ENCODE measurements at places on chromosomes 12 and 14.

DNA sequence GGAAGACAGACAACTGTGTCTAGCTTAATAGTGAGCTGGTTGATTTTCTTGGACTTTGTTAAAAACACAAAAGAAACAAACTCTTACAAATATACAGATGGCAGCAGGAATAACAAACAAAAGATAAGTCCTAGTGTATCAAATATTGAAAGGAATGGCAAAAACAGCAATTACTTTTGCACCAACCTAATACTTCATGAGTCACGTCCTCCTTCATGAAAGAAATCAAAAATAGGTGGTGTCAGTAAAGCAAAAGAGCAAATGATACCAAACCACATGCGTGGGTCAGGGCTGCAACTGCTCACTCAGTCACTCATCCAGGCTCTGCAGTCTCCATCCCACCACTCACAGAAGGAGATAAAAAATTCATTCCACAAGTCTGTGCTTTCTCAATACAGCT is 11.8 kb downstream of the ATG14 start:
- no peak for DNase-seq

- no peak for DNase-seq
Observed at GRCh38 chr12:57343703-57344378, 87.0 kb downstream of the R3HDM2 start.

- DNase-seq, result no peak
Observed at GRCh38 chr14:64788706-64789105, 84.5 kb downstream of the PLEKHG3 start.

- no peak for DNase-seq
Observed at GRCh38 chr12:6125310-6125608, 789 bp upstream of the VWF start.

DNA sequence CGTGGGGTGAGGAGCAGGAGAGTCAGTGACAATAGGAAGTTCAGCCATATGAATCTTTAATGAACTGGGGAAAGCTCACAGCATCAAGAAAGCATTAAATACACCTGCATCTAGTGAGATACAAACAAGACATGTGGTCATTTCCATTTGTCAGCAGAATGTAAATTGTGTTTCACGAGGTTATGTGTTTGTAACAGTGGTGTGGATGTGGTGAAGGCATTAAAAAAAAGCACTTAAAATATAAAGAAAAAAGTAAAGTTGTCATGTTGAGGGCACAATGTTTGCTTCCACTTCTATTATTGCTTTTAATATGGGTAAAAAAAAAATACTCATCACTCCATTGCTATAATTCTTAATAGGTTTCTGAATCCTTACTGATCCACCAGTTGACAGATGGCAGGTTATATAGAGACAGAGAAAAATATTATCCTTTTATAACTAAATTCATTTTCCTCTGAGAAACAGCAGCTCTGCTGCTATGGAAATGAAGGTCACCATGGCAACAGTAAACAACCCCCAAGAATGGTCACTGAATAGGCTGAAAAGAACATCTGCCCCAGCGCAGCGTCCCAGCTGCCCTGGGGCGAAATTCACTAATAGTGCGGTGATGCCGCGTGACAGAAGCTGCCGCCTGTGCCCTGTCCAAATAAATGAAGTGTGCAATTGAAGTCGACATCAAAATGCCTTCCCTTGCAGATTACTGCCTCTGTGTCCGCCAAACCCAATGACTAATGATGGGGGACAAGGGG is 226.1 kb downstream of the FOXN3 start:
- DNase-seq, result no peak

DNA sequence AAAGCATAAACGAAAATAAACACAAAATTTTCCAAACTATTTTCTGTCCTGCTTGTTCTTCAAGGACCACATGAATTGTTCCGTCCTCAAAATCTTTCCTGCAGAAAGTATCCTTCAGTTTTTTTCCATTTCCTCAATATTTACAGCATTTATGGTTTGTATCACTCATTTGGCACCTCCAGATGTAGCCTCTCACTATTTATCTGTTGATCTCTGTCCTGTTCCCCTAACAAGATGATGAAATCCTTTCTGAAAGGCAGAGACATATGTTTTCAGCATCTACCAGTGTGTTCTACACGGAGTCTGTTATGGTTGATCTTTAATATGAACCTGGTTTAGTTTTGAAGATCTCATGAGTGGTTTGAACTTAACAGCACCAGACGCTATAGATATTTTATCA is 490.2 kb downstream of the NELL2 start:
- no peak for DNase-seq

DNA sequence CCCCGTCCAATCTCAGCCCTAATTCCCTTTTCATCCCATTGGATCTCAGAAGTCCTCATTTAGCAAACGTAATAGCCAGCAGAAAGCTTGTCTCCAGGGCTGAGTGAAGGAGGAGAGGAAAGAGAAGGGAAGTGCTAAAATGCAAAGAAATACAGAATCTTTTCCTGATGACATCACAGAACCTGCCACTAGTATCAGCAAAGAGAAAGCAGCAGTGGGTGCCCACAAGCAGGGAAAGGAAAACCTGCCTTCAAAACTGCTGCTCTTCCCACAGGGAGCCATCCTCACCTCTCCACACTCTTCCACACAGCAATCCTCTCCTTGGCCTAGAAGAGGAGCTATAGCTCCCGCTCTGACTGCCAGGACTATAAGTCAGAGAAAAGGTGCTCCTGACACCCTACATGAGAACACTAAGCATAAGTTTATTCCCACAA is 11.3 kb downstream of the MED13L start:
- DNase-seq, result no peak

DNA sequence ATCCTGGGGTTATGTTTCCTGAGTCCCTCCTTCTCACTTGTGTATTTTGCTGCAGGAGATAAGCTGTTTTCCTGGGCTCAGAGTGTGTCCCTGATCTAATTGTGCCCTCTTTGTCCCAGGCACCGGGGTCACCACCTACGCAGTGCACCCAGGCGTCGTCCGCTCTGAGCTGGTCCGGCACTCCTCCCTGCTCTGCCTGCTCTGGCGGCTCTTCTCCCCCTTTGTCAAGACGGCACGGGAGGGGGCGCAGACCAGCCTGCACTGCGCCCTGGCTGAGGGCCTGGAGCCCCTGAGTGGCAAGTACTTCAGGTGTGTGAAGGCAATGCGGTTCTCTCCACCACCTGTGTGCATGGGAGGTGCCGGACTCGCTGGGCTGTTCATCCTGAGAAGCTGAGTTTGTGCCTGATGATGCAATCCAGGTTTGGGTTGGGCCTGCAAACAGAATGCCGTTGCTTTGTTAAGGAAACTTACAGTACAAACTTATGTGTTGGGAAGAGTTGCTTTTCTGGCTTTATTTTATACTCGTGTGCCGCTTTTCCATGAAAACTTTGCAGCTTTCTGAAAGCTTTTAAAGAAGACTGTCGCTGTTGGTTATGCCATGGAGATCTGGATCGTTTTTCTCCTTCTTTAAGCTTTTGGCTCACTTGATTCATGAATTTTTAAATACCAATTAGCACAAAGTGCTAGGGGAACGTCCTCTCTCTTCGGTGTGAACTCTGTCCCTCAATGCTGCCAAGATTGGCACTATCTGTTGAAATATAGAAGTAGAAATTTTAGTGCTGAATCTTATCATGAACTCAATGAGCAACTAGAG is 27.6 kb downstream of the RDH12 start:
- DNase-seq, result no peak
